ENCODE measurements at places on chromosomes 4 and X.

GRCh38 chrX:55489314-55490009 is at the start of gene USP51:
Gene USP51 (minus strand): TSS chrX:55489848. CDS start chrX:55488939, 909 bp downstream.
- DNase-seq = no peak

DNA sequence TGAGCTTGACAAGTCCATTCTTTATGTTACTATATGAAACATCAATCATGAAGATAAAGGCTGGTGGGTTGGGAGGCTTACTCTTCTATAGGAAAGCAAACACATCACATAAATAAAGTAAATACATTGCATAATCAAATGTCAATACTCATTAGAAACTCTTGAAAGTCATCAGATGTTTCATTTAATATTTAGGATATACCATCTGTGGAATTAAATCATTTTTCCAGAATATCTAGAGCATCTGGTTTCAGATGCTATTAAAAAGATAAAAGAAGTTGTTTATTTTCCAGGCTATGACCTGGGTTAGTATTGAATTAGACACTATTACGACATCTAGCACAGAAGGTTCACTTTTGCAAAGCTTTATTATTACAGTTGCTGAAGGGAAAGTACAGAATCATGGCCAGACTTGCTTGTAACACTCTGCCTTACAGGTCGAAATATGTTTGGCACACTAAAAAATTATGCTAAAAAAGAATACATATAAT is 72.6 kb downstream of the METTL14 start:
- no peak for DNase-seq

GRCh38 chrX:85963736-85964135 is 83.6 kb downstream of the CHM start:
- DNase-seq = no peak

GRCh38 chr4:84809946-84810345 is 156.5 kb downstream of the WDFY3 start:
- DNase-seq = no peak

DNA sequence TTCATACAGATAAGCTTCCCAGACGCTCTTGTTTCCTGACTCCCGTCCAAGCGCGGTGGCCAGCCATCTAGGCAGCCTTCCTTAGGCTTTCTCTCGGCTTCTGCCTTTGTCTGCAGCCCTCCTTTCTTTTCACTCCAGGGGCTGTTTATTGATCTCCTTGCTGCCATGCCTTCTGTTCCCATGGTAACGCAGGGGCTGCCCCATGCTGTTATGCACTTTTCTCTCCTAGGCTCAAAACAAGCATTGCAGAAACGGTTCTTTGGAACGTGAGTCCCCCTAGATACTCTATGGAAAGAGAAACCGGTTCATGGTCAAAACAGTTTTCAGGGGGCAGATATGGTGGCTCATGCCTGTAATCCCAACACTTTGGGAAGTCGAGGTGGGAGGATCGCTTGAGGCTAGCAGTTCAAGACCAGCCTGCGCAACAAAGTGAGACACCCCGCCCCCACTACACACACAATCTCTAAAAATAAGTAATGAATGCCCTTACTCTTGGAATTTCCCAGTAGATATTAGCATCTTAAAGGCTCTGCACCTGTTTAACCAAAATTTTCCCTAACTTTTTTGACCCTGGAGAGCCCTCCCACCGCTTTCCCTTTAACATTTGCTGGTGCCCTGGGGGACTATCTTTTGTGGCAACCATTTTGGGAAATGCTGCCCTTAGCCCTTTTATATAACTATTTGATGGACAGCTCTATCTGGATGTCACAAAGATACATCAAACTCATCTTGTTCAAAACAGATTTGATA is 53.9 kb upstream of the ZNF157 start:
- no peak for DNase-seq
